8988T (cell line): ENCODE measurements at places on chromosomes 3 and 15.

DNA sequence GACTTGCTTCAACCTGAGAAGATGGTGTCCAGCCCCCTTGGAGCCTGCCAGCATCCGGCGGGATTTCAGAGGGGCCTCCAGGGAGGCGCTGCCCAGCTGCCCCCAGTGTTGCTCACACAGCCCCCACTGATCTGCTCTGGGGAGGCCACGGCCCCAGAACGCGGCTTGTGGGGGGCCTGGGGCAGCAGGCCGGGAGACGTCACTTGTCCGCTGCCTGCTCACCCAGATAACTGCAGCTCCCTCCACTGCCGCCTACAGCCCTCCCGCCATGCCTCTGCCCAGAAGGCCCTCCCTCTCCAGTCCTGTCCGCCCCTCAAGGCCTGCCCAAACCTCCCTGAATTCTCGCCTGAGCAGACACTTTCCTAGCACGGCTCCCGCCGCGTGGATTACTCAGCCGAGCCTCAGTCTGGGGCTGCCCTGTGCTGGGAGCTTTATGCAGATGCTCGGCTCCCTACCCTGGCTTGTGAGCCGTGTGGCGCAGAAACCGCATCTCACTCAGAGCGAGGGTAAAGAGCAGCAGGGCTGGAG lies 17.2 kb upstream of the ADIPOQ start:
- no peak for DNase-seq

DNA sequence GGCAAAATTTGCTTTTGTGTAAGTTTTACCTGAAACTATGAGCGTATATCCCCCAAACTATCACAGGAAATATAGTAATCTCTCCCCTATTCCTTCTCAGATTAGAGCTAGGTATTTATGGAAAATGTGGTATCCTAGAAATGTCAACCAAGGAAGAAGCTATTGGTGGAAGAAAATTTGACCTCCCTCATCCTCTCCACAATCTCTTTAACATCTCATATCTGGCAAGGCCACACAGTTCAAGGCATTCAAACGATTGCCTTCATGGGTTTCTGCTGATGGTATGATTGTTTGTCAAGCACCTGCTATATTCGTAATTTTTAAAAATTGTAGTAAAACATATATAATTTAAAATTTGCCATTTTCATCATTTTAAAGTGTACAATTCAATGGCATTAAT lies 27.5 kb upstream of the DRD3 start:
- no peak for DNase-seq

DNA sequence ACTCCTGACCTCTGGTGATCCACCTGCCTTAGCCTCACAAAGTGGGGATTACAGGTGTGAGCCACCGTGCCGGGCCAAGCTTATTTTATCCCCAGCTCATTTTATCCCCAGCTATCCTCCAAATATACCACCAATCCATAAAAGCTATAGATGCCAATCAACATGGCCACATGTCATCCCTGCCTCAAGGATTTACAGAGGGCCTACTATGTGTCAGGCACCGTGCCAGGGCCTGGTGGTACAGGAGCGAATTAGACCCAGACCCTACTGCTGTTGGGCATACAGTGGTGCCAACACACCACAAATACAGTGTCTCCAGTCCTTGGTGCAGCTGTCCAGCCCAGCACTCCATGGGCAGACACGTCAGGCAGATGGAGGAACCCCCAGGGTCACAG lies 73.4 kb downstream of the SCN5A start:
- DNase-seq, result no peak

DNA sequence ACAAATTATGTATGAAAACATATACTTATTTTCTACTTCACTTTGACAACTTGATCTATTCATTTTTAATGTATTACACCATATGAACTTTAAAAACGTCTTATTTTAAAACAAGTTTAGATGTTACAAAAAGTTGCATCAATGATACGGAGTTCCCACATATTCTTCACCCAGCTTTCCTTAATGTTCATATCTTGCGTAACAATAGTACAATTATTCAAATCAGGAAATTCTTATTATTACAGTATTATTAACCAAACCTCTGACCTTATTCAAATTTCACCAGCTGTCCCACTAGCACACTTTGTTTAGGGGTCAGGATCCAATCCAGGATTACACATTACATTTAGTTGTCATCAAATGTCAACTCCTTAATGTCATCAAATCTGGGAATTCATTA lies 12.9 kb upstream of the XRN1 start:
- DNase-seq, result no peak

GRCh38 chr15:57495041-57495440 lies 96.7 kb upstream of the MYZAP start:
- DNase-seq, result no peak

DNA sequence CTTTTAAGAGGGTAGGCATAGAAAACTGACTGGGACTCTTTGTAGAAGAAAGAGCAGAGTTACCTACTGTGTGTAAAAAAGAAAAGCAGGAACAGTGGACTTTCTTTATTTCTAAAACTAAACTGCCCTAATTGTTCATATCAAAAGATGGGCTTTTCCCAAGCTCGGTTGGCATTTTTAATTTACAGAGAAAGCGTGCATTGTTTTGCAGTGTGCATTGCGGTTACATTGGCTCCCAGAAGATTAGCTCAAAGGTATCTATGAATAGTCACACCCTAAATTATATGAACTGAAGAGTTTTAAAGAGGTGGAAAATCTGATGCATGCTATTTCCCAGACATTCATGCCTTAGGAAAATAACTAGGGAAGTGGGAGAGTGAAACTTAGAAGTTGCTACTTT lies 36.5 kb downstream of the MITF start:
- no peak for DNase-seq

- no peak for DNase-seq
These were observed 51.9 kb downstream of the WWTR1 start for GRCh38 chr3:149605902-149606301.

GRCh38 chr3:33091746-33092145 lies 5.2 kb downstream of the GLB1 start:
- no peak for DNase-seq

- DNase-seq, result no peak
These were observed 36.0 kb downstream of the PXYLP1 start for GRCh38 chr3:141267629-141268028.

DNA sequence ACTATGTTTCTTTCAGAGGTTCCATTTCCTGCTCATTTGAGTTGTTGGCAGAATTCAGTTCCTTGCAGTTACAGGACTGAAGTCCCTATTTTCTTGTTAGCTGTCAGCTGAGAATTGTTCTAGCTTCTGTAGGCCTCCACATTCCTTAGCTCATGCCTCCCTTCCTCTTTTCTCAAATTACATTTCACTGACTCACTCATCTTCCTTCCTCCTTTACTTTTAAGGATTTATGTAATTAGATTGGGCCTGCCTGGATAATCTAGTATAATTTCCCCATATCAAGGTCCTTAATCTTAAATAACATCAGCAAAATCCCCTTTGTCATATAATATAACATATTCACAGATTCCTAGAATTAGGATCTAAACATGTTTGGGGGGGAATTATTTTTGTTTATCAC lies 40.6 kb upstream of the RBMS3 start:
- DNase-seq, result peak; percentile 17

DNA sequence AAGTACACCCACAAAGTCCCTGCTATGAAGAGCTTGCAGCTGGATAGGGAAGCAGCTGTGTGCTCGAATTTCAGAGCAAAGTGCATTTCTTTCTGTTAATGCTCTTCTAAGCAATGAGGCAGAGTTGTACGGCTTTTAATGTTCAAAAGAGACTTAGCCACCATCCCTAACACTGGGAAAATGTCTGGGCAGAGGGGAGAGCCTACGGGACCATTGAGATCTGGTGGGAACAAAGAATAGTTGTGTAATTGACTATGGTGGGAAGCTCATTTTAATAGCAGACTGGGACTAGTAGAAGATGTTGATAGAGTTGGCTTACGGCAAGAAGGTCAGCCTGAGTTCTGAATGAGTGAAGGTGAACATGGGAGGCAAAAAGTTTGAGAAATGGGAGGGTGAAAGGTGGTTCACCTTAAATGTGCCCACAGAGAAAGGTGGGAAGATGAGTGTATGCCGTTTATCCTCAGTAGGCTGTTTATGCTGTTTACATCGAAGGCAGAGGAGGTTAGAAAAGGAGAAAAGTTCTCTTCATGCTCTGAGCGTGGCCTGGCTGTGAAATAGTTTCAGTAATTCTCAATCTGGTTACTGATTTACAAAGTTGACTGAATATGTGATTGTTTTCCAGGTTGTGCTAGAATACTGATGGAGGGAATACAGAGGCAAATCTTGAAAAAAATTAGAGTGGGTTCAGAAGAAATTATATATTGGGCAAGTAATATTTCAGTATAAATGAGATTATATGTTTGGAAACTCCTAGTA lies 22.9 kb upstream of the UTS2B start:
- DNase-seq, result no peak

DNA sequence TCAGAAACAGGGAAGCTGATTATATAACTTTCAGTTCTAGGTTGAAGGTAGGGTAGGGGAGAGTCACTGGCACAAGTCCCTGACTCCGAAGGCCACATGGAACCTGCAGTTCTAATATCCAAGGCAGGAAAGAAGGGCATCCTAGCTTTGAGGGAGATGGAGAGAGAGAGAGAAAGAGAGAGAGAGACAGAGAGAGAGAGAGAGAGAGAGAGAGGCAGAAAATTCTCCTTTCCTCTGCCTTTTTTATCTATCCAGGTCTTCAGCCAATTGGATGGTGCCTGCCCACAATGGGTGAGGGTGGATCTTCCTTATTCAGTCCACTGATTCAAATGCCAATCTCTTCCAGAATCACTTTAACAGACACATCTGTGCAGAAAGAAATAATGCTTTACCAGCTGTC lies 35.7 kb upstream of the TMEM45A start:
- no peak for DNase-seq
